ENCODE measurements at places on chromosomes 13 and 19. TPM values are rescaled to one million over a fixed set of nuclear protein-coding genes. Genes with fewer than 3 reads are reported as not detected.

GRCh38 chr19:37817180-37817981 is 38.0 kb upstream of the ZNF573 start:
- peak; percentile 95 for DNase-seq

GRCh38 chr13:48633700-48634099 is 20.0 kb upstream of the CYSLTR2 start:
- no peak for DNase-seq

GRCh38 chr13:89951341-89951740 is 1396.1 kb upstream of the MIR17HG start:
- DNase-seq = no peak

- no peak for DNase-seq
These were observed 373.1 kb downstream of the DIAPH3 start for GRCh38 chr13:59790626-59791025.

The NANOS3 gene
- not detected for total RNA-seq
